ENCODE measurements at places on chromosomes 3 and 15.

DNA sequence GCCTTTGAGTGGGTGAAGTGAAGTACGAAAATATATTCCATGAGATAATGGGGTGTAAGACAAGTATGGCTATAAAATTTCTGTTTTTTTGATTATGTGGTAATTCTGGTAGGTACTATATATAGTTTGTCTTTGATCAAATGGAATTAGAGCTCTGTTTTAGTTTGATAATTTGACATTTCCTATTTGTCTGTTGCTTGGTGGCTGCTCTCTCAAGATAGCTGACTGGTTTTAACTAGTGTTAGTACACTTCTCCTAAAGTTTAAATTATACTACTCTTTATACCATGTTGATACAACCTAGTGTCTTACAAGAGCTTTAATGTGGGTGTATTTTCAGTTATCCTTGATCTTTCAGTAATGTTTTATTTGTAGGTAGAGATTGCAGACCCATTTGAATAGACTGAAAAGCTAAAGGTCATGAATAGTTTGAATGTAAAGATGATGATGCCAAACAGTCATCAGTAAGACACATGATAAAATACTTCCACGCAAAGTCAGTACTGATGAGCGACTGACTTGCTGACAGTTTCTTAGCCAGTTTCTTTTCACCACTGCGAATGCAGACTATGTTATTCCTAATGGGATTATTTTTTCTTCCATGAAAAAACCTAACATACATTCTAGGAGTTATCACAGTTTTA is 15.2 kb downstream of the SACM1L start:
- no peak for DNase-seq

DNA sequence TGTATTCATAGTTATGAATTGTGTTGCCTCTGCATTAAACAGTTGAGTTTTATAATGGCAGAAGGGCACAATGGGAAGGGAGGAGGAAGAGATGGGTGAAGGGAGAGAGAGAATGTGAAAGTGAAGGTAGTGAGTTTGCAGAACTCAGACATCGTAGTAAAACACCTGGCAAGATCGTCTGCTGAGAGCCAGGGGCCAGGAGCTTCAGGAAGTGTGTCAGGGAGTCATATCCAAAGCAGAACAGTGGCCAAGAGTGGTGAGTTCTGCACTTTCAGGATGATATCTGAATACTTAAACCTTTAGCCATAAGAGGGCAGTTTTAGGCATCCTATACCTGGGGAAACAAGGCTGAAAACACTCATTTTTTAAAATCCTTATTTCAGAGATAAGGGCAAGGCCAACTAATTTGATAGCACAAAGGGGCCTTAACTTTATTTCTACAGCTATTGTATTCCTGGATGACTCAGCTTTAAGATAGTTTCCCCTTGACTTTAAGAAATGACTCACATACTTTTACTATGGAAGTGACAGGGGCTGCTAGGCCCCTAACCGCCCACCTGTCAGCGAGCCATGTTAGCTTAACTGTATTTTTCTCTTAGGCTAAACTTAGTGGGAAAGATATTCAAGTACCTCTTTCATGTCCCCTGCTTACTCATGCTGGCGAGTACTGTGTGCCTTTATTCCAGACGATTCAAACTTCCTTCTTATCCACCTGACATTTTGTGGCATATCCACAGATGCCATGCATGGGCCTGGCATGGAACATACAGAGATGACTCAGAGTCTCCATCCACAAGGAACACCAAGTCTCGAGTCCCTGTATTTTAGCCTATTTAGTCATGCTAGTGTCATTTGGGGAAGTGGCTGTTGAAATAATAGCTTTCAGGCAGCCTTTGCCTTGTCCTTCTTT is 53.9 kb downstream of the RLBP1 start:
- DNase-seq: peak; percentile 23

GRCh38 chr3:50340448-50341329 is at the start of gene RASSF1:
Gene RASSF1, minus strand, starts transcription at chr3:50340836. Its CDS starts 31 bp downstream, at chr3:50340805.
- DNase-seq: peak; percentile 92

DNA sequence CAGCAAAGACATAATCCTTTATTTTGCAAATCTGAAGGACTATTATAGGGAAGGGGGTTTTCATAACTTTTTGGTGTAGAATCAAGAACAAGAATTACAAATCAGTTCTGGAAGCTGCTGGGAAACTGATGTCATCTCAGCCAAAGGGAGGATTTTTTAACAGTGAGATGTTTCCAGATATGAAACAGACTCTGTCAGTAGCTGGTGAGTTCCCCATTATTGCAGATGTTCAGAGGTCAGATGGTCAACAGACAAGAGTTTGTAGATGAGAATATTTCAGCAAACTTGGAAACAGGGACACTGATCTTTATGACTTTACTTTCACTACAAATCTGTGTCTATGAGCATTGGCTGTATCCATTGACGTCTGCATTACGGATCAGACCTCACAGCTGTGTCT is 71.9 kb upstream of the LPP start:
- no peak for DNase-seq

DNA sequence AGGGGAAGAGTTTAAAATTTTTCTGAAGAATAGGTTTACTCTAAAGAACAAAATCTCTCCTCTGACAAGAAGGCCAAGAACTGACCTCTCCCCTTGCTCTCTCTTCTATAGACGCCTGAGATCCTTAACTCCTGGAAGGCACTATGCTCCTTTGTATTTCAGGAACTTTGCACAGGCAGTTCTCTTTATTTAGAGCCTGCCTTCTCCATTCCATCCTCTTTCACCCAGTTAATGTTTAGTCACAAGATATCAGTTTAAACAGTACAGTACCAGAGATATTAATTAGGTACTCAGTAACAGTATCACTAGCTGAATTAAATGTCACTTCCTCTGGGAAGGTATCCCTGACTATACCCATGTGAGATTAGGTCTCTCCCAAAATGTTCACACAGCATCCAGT is 33.5 kb downstream of the HERC1 start:
- no peak for DNase-seq

DNA sequence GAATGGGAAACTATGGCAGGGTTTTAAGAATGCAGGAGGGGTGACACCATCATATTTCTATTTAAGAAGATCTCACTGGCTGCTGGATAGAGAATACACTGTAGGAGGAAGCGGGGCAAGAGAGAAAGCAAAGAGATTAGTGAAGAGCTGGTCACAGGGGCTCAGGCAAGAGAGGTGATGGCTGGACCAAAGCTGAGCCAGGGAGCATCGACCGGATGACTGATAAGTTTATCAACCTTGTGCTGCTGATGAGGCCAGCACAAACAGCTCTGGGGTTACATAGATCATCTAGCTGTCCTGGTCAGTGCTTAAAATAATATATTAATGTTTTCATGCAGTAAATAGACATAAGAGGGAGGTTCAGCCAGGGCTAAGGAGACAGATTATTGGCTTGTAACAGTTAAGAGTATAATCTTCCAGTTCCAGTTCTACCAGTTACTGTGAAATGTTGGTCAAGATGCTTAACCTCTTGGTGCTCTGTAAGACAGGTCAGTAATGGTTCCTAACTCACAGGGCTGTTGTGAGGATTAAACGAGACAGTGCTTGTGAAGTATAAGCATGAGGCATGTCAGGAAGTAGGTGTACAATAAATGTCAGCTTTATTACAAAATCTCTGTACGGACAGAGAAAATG is 201.0 kb upstream of the FEZF2 start:
- no peak for DNase-seq

- DNase-seq: no peak
Measured at GRCh38 chr3:189298469-189299375, 127.0 kb downstream of the TPRG1 start.

DNA sequence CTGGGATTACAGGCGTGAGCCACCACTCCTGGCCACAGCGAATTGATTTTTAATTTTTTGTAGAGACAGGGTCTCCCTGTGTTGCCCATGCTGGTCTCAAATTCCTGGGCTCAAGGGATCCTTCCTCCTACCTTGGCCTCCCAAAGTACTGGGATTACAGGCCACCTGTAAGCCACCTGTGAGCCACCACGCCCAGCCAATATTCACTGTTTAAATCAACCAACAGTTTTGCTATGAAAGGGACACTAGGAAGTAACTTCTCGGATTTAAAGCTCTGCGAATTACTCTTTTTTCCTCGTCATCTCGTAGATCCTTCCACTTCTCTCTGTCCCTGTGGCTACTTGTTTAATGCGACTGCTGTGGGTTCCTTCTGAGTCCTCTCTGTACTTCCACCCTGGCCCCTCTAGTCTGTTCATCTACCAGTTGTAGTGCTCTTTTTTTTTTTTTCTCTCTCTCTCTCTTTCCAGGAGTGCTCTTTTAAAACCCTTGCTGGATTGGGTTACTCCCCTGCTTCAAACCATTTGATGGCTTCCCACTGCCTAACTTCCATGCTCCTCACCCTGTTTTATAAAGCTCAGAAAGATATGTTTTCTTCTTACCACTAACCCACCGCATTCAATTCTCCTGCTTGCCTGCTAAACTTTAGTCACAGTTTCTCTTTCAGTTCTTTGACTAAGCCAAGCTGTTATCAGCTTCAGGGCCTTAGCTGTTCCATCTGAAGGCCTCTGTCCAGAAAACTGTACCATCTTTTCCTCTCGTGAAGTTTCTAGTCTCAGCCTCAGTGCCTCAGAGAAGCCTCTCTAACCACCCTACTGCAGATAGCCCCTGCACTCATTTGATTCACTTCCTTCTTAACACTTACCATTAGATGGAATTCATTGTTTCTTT is 12.4 kb downstream of the RTF1 start:
- no peak for DNase-seq

DNA sequence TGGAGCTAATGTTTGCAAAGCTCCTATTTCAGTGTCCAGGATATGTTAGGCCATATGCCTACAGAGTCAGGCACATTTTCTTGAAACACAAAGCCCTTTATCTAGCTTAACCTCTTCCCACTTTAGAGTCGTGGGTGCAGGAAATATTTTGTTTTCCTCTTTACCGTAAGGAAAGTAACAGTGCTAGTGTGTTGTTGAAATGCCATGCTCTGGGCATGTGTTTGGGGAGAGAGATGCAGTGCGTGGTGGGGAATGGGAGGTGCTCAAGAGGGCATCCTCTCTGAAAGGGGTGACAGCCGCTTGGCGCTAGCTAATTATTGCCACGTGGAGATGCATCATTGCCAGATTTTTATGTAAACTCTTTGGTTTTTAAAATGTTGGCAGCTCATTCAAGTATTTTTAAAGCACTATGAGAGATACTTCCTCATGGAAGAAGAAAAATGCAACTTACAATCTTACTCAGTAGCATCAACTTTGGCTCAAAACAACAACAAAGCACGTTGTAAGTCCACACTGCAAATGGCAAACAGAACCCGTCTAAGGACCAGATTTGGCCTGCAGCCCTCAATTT is 152.6 kb downstream of the LPP start:
- DNase-seq: no peak

- DNase-seq: no peak
Measured at GRCh38 chr15:50940506-50940905, 32.0 kb downstream of the AP4E1 start.

DNA sequence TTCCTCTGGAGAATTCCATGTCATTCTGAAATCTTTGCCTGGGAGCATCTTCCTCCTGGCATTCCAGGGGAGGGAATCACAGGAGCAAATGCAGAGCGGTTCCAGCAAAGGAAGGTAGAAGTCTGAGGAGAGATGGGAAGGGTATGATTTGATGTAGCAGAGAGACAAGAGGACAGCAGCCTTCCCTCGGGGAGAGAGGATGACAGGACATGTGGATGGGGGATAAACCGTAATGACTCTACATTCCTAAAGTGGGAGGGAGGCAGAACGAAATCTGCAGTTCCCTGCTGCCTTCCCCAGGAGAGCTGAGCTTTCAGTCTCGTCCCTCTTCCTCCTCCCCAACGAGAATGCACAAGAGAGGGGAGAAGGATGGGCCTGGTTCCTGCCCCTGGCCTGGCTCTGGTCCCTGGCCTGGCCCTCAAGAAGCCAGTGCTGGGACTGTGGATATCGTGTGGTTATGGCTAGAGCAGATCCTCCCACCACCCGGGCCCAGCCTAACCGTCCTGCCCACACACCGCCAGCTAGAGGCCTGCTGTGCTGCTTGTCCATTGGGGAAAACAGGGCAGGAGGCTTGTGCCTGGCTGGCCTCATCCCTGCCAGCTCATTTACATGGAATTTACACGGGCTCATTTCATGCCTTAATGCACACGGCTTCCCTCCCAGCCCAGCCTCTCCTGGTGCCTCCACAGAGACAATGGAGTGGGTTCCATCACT is 26.6 kb downstream of the SEMA7A start:
- DNase-seq: no peak

- no peak for DNase-seq
Measured at GRCh38 chr3:106058475-106058874, 189.7 kb upstream of the CBLB start.

All from GF-D8 (cell line).